ENCODE measurements at places on chromosomes 11 and 22. TPM values are rescaled to one million over a fixed set of nuclear protein-coding genes. Genes with fewer than 3 reads are reported as not detected.
A peak's percentile ranks its signal among the peaks of the same experiment; 100 is the strongest.

DNA sequence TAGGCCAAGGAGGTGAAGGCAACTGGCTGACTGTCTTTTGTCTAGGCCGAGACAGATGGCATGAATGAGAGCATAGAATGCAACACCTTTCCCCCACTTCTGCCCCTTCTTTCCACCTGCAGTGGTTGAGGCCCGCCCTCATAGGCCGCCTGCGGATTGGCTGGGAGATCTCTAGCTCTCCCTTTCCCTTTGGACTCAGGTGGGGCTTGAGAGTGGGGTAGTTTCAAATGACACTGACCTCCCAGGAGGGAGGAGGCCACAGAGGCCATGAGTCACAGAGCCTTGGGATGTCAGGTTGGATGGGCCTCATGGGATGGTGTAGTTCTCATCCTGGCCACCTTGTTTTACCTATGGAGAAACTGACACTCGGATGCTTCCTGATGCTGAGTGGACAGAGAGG lies 9.1 kb downstream of the MICAL2 start:
- no peaks in the 10 kb centered on the region for H3K27me3 ChIP-seq
- no peaks in the 10 kb centered on the region for H3K36me3 ChIP-seq
- peak overlapping the region; percentile 72 for H3K27ac ChIP-seq
- no peak overlapping the region for H3K4me3 ChIP-seq
- peaks cover 32% of the 10 kb centered on the region for H3K4me1 ChIP-seq
- DNase-seq = peak; percentile 93

The BIRC3 gene
- 5.7 TPM for polyA plus RNA-seq

DNA sequence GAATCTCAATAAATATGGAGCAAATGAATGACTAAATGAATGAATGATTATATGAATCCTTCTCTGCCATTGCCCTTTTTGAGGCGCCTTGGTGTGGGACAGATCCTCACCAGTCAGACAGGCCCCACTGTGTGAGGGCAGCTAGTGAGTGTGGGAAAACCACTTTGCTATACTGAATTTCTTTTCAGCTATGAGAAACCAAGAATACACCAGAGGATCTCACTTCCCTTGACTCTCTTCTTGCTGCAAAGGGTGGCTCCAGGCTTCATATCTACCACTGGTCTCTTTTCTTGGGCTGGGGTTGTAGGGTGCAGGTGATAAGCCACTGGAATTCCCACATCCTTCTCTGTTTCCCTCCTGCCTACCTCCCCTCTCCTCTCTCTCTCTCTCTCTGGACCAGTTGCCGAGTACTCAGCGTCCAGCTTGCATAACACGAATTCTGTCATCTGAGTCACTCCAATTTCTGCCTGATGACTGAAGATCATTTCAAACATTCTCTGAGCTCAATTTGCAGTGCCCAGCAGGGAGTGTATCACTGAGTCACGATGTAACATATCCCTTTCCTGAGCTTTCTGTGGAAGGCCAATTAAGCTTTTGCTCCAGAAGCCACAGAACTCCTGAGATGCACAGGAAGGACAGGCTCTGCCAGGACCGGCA lies 304.3 kb upstream of the NCAM1 start:
- H3K4me3 ChIP-seq = no peak overlapping the region
- no peak overlapping the region for H3K27ac ChIP-seq

- H3K27ac ChIP-seq = no peak overlapping the region
- H3K36me3 ChIP-seq = no peaks in the 10 kb centered on the region
- H3K4me3 ChIP-seq = no peak overlapping the region
- no peak for DNase-seq
Measured at GRCh38 chr11:33505093-33505492, 195.5 kb downstream of the C11orf91 start.
